CD8-positive, alpha-beta memory T cell (primary cell): ENCODE measurements at places on chromosomes 12 and 14.

DNA sequence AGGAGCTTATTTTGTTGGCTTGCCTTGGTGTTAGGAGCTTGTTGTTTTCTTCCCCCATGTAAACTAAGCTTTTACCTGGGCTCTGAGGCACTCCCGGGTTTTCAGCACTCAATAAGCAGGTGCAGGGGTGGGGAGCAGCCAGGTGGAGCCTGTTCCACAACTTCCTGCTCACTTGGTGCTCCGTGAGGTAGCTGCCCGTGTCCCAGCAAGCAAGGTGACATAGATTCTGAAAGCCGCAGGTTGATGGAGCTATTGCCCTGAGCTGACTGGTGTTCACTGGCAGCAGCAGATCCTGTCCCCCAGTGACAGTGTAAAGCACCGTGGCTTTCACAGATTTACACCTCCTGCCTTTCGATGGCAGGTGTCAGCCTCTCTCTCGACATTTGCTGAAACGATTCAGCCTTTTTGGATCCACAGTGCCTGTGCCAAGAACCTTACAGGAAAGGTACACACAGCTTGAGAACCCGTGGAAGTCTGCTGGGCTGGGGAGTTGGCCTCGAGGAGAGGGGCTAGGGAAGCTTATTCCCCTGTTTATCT lies 295.7 kb upstream of the FKBP4 start:
- DNase-seq = no peak

DNA sequence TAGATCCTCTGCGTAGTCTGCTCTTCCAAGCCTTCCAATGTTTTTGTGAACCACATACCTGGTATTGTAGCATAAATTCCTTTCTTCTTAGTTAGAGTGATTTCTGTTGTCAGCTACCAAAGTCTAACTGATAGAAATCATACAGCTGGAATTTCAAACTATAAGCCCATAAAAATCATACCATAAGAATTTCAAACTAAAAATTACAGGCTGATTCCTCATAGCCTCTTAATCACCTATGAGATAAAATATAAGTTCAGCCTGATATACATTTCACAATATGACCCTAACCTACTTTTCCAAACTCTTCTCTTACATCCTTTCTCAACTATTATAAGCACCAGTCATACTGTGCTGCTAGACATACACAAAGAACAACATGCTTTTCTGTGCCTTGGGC lies 64.8 kb downstream of the PTHLH start:
- DNase-seq = no peak

- no peak for DNase-seq
Observed at GRCh38 chr14:64340560-64341196, 46.5 kb upstream of the ESR2 start.

DNA sequence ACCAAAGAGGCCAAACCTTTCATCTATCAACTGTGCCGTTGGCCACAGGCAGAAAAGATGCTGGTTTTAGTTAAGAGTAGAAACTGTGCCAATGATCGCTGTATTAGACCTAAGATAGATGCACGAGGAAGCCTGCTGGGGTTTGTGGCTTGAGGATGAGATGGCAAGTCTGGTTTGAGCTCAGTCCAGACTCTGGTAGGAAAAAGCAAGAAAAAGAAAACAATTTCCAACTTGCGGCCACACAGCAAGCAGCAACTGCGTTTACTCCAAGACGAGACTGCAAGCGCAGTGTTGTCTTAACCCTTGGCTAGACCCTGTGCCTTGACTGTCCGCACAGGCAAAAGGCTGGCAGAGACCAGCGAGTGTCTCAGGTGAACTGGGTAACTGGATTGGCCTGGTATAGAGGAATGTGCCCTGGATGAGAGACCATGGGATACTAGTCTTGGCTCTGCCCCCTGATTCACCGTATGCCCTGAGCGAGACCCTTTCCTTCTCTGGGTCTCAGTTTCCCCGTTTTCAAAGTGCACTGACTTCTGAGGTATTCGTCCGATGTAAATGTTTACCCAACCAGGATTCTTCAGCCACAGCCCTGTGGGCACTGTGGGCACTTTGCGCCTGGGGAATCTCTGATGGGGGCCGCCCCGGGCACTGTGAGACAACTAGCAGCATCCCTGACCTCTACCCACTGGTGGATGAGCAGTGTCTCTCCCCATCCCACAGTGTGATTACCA lies 113.4 kb downstream of the DICER1 start:
- no peak for DNase-seq

DNA sequence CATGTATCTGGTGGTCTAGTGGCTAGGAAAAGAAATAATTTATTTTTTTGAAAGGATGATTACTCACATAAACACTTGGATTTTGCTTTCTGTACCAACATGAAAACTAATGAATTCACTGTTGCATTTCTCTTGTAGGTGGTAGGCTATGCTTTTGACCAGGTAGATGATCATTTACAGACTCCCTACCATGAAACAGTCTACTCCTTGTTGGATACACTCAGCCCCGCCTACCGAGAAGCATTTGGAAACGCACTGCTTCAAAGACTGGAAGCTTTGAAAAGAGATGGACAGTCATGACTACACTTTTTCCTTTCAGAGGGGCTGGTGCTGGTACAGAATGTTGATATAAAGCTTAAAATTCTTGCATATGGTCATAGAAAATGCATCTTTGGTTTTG lies 6.5 kb upstream of the AK7 start:
- no peak for DNase-seq

GRCh38 chr12:122850695-122851350 lies 15.6 kb downstream of the HIP1R start:
- DNase-seq = no peak

DNA sequence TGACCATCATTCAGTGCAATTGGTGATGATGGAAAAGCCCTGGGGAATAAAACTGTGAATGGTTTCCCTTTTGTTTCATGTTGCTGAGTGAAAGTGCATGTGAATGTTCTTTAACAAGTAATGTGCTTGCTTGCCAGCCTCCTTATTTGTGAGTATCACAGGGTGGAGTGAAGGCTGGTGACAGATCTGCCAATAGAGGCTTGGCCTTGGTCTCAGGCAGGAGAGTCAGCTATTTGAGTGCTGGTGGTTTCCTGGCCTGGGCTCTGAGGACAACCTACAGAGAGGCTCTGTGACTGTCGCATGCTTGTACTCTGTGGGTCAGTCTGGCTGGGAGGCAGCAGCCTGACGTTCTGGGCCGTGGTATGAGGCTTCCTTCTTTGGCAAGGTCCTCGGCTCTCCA lies 20.7 kb downstream of the KRT85 start:
- DNase-seq = no peak

DNA sequence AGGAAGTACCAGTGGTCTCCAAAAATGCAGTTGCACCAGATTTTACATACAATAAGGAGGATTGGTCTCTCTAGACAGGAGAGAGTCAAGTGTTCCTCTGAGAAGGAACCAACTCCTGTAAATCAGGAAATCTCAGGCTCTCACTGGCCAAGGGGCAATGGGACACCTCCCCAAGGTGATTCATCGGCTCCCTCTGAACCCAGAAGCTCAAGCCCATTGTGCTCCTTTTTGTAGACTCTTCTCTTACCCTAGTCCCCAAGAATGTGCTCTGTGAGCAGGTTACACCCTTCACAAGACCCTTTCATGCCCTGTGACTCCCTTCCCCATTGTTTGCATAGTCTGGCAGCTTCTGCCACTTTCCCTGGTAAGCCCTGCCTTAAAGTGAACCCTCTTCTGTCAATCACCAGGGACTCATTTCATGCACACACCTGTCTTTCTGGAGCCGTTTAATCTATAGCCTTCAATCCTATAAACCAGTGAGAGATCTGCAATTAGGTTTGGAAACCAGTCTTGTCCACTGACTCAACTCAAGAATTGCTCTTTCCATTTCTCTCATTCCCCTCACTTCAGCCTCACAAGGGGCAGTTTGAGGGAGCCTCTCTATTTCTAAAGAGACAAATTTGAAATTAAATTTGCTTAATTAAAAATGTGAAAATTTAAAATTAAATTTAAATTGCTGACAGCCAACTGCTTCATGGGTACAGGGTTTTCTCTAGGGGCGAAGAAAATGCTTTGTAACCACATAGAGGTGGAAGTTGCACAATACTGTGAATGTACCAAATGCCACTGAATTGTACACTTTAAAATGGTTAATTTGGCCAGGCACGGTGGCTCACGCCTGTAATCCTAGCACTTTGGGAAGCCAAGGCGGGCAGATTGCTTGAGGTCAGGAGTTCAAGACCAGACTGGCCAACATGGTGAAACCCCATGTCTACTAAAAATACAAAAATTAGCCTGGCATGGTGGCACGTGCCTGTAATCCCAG lies 38.3 kb upstream of the LTA4H start:
- no peak for DNase-seq

GRCh38 chr12:94122591-94122990 lies 25.8 kb upstream of the PLXNC1 start:
- no peak for DNase-seq

- DNase-seq = no peak
Observed at GRCh38 chr12:79127271-79127751, 262.7 kb downstream of the SYT1 start.

DNA sequence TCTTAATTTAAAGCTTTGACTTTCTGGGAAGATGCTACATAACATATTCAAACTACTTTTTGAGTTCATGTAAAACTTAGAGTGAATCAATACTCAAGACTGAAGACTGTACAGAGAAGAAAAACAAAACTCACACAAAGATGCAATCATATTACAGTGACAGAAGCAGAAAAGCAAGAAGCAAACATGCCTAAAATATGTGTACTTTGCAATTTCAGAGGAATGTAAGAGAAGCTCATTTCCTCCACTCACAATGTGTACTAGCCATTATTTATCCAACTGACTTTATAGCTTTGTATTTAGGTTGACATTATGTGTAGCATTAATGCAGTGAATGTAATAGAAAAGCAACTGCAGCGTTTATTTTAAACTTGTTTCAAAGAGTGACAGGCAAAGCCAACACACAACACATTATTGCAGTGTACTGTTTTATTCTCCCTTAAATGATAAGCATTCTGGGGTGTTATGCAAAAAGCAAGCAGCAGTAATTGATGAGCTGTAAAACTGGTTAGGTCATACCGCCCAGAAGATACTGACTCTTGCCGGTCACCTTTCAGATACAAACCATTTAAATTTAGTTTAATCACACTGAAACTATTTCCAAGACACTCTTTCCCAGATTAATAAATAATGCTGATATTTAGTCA lies 88.2 kb upstream of the PAWR start:
- DNase-seq = no peak

GRCh38 chr12:122537021-122537420 lies 10.0 kb downstream of the KNTC1 start:
- no peak for DNase-seq

- no peak for DNase-seq
Observed at GRCh38 chr14:74947353-74948227, 7.8 kb downstream of the PGF start.

DNA sequence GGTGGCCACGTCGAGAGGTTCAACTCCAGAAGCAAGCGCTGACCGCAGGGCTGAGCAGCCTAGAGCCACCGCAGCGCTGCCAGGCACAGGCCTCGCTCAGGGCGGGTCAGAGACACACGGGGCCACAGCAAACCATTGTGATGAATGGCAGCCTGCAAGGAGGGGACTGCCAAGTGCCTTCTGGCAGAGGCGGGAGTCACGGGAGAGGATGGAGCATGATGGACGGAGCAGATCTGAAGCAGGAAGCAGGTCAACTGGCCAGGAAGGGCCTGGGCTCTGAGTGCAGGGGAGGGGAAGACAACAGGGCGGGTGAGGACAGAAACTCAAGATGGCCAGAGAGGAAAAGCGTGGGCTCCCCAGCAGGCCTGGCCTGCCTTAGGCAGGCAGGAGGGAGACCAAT lies 49.8 kb downstream of the CDC42BPB start:
- no peak for DNase-seq

- DNase-seq = no peak
Observed at GRCh38 chr14:34063470-34064164, 112.7 kb upstream of the EGLN3 start.
